Thyroid gland (tissue), 4 donors: ENCODE measurements at places on chromosomes 3 and 15. TPM values are rescaled to one million over a fixed set of nuclear protein-coding genes. Genes with fewer than 3 reads are reported as not detected.

- peaks cover 10% of the 10 kb centered on the region for H3K36me3 ChIP-seq
- H3K27me3 ChIP-seq, result no peaks in the 10 kb centered on the region
- H3K4me3 ChIP-seq, result no peak overlapping the region
- DNase-seq, result no peak
These were observed 3.1 kb downstream of the KLHDC8B start for GRCh38 chr3:49174397-49174985.

The NAALADL2 gene
- total RNA-seq, result 7.6 TPM

- H3K27ac ChIP-seq, result no peak overlapping the region
- H3K4me3 ChIP-seq, result no peak overlapping the region
- no peaks in the 10 kb centered on the region for H3K27me3 ChIP-seq
- no peaks in the 10 kb centered on the region for H3K4me1 ChIP-seq
These were observed 243.8 kb upstream of the TLE3 start for GRCh38 chr15:70341566-70341965.

DNA sequence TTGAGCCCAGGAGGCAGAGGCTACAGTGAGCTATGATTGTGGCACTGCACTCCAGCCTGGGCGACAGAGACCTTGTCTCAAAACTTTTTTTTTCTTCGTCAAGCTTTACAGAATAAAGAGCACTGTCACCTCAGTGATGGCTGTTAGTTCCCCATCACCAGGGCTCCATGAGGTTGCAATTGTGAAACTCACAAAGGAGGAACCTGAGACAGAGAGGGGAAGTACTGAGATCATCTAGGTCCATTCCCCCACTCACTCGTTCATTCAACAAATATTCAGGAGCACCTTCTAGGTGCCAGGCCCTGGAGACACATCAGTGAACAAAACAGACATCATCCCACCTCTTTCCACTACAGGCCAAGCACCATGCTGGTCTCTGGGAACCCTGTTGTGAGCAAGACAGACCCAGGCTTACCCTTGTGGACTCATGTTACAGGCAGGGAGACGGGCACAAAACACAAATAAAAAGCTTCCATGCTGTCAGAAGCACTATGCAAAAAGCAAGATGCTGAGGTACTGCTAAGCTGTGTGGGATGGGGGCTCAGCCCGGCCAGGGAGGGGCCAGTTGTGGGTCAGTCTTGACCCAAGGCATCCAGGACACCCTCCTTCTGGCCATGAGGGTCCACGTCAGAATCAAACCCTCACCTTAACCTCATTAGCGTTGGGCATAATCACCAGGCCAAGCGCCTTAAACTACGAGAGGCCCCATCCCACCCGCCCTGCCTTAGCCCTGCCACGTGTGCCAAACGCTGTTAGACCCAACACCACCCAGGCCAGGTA is 2.1 kb upstream of the RHO start:
- no peaks in the 10 kb centered on the region for H3K27me3 ChIP-seq
- H3K4me1 ChIP-seq, result no peaks in the 10 kb centered on the region
- no peak overlapping the region for H3K27ac ChIP-seq

The CLCN2 gene
- total RNA-seq, result 7.6 TPM

- no peak overlapping the region for H3K27ac ChIP-seq
- no peak for DNase-seq
- no peaks in the 10 kb centered on the region for H3K27me3 ChIP-seq
These were observed 61.9 kb downstream of the BTLA start for GRCh38 chr3:112437146-112438022.

The GOLGA6D gene
- total RNA-seq, result not detected

- DNase-seq, result no peak
- no peak overlapping the region for H3K4me3 ChIP-seq
- H3K27ac ChIP-seq, result no peak overlapping the region
- H3K4me1 ChIP-seq, result peaks cover 12% of the 10 kb centered on the region
These were observed 57.6 kb downstream of the FRMD4B start for GRCh38 chr3:69328103-69328962.

The CRABP1 gene
- 211 TPM for total RNA-seq

The VIPR1 gene
- total RNA-seq, result 117 TPM

DNA sequence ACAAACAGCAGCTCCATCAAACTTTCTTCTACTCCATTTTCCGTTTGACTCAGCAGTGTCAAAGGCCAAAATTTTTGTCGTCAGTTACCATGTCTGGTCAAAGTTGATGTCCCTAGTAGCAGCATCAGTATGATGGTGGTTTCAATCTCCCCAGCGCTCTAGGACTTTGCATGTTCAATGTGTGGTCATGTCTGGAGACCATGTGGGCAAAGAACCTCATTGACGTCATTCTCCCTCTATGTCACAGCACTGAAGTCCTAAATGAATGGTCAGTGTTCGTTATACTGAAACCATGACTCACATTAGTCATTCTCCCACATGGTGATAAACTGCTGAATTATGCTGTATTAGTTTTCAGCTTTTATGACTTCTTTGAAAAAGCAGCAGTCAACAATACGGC is 23.2 kb downstream of the SHC4 start:
- no peak for DNase-seq
- no peaks in the 10 kb centered on the region for H3K27me3 ChIP-seq
- H3K4me3 ChIP-seq, result no peak overlapping the region
- no peak overlapping the region for H3K27ac ChIP-seq

- H3K36me3 ChIP-seq, result no peaks in the 10 kb centered on the region
- no peaks in the 10 kb centered on the region for H3K4me1 ChIP-seq
- DNase-seq, result no peak
- no peaks in the 10 kb centered on the region for H3K27me3 ChIP-seq
These were observed 58.9 kb downstream of the TMCC1 start for GRCh38 chr3:129834580-129834979.

The ITPKA gene
- total RNA-seq, result 1.5 TPM

DNA sequence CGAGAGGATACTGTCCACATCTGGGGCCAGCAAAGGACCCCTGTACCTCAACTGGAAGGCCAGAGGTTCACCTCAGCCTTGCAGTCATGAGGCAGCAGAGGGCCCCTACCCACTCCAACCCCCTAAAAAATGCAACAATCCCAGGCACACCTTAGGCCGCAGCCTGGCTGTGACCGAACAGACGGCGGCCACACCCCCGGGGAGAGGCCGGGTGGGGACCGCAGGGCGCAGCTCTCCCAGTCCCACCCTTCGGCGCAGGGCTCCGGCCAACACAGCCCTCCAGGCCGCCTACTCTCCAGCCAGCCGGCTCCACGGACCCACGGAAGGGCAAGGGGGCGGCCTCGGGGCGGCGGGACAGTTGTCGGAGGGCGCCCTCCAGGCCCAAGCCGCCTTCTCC is 457 bp upstream of the DNAJA4 start:
- peaks cover 13% of the 10 kb centered on the region for H3K4me1 ChIP-seq
- H3K36me3 ChIP-seq, result no peaks in the 10 kb centered on the region
- DNase-seq, result no peak
- H3K27ac ChIP-seq, result no peak overlapping the region
- no peaks in the 10 kb centered on the region for H3K27me3 ChIP-seq

The ARHGAP31 gene
- 78.9 TPM for total RNA-seq

GRCh38 chr3:36871379-36872126 is 73.3 kb downstream of the TRANK1 start:
- H3K27me3 ChIP-seq, result no peaks in the 10 kb centered on the region
- H3K4me3 ChIP-seq, result no peak overlapping the region
- DNase-seq, result no peak
- no peak overlapping the region for H3K27ac ChIP-seq

- H3K4me1 ChIP-seq, result no peaks in the 10 kb centered on the region
- H3K36me3 ChIP-seq, result no peaks in the 10 kb centered on the region
- DNase-seq, result no peak
- H3K4me3 ChIP-seq, result no peak overlapping the region
- H3K27me3 ChIP-seq, result no peaks in the 10 kb centered on the region
- no peak overlapping the region for H3K27ac ChIP-seq
These were observed 271.1 kb downstream of the NTRK3 start for GRCh38 chr15:87985451-87985850.

- H3K27me3 ChIP-seq, result no peaks in the 10 kb centered on the region
- no peak overlapping the region for H3K4me3 ChIP-seq
- H3K27ac ChIP-seq, result no peak overlapping the region
- no peaks in the 10 kb centered on the region for H3K36me3 ChIP-seq
- no peak for DNase-seq
These were observed 19.6 kb downstream of the VGLL4 start for GRCh38 chr3:11624161-11624560.

The RGMA gene
- total RNA-seq, result 10.3 TPM

- H3K36me3 ChIP-seq, result no peaks in the 10 kb centered on the region
- no peak overlapping the region for H3K27ac ChIP-seq
- H3K27me3 ChIP-seq, result no peaks in the 10 kb centered on the region
These were observed 171.4 kb downstream of the GREM1 start for GRCh38 chr15:32889214-32889613.

DNA sequence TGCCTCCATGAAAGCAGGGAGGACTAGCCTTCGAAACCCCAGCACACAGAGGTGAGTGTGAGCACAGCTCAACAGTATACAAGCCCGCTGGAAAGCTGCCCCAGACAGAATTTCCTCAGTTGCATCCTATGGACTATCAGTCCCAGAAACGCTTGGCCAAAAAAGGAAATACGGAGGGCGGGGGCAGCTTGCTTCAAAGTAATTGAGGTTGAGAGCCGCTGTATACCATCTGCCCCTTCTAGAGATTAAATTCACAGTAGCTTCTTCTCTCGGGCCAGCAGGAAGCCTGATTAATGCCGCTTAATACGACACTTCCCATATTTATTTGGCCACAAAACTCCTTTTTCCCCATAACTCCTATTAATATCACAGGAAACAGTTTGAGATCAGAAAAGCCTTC is 88.7 kb downstream of the LIPC start:
- no peak for DNase-seq
- H3K4me3 ChIP-seq, result no peak overlapping the region
- H3K4me1 ChIP-seq, result peaks cover 35% of the 10 kb centered on the region

GRCh38 chr15:64678126-64678819 is 97.1 kb downstream of the RBPMS2 start:
- peaks cover 31% of the 10 kb centered on the region for H3K36me3 ChIP-seq
- no peak for DNase-seq
- H3K27ac ChIP-seq, result no peak overlapping the region
- no peaks in the 10 kb centered on the region for H3K4me1 ChIP-seq

GRCh38 chr3:29324180-29324651 is 43.3 kb downstream of the RBMS3 start:
- H3K27me3 ChIP-seq, result no peaks in the 10 kb centered on the region
- H3K27ac ChIP-seq, result peak overlapping the region; percentile 76
- peak overlapping the region; percentile 6 for H3K4me3 ChIP-seq
- peak; percentile 60 for DNase-seq
- H3K36me3 ChIP-seq, result no peaks in the 10 kb centered on the region

The CYP8B1 gene
- total RNA-seq, result not detected

The ADAMTS7 gene
- 1.8 TPM for total RNA-seq

DNA sequence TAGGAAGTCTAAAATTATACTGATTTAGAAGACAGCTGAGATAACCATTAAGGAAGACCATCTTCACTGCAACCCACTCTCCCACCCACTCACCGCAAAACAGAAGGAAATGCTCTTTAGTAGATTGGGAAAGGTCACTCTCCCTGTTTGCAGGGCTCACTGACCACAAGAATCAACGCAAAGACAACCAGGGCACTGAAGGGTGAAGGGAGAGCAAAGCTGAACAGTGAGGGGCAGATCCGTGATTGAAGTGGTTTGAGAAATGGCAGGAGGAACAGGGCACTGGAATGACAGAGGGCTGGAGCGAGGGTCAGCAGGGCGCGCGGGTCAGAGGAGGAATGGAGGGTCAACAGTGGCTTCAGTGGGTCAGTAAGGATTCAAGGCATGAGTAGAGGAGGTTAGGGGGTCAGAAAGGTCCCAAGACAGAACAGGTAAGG is 520 bp downstream of the MESD start:
- peak overlapping the region; percentile 89 for H3K27ac ChIP-seq
- H3K4me3 ChIP-seq, result peak overlapping the region; percentile 58
- H3K36me3 ChIP-seq, result no peaks in the 10 kb centered on the region
- DNase-seq, result peak; percentile 78
- H3K27me3 ChIP-seq, result no peaks in the 10 kb centered on the region
- H3K4me1 ChIP-seq, result peaks cover 43% of the 10 kb centered on the region

DNA sequence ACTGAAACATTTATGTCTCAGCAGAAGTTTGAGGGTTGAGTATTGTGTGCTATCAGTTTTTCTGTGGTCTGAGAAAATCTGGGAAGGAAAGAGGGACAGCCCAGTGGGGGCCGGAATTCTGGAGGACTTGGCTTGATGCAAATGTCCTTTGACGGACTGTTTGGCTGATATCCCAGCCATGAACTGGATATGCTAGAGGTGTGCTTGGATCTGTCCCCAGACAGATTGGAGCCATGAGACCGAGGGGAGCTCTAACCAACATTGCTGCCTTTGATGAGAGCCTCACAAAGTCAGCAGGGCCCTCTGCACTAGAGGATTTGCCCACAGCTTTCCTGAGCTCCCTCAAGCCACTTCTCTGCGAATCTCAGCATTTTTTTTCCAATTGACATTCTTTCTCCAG is 405.6 kb downstream of the NTRK3 start:
- H3K27ac ChIP-seq, result no peak overlapping the region
- DNase-seq, result no peak
- no peaks in the 10 kb centered on the region for H3K4me1 ChIP-seq
- H3K27me3 ChIP-seq, result no peaks in the 10 kb centered on the region

DNA sequence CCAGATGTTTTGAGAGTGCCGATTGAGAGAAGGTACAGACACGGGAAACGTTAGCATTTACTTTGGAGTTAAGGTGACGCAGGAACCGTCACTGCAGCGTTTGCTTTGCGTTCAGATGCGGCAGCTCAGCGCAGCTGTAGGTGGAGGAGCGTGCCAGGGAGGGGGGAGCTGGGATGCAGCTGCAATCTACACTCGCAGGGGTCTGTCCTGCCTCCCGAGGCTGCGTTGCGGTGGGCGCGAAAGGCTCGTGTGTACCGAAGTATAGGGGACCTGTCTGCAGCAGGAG is 425 bp upstream of the FYTTD1 start:
- H3K4me1 ChIP-seq, result peaks cover 7% of the 10 kb centered on the region
- no peak for DNase-seq
- no peaks in the 10 kb centered on the region for H3K36me3 ChIP-seq
- H3K4me3 ChIP-seq, result peak overlapping the region; percentile 84

GRCh38 chr15:39427705-39428104 is 153.2 kb upstream of the THBS1 start:
- H3K36me3 ChIP-seq, result no peaks in the 10 kb centered on the region
- H3K27ac ChIP-seq, result no peak overlapping the region
- DNase-seq, result no peak

The ZNF619 gene
- 8.2 TPM for total RNA-seq

- H3K27ac ChIP-seq, result no peak overlapping the region
- no peaks in the 10 kb centered on the region for H3K4me1 ChIP-seq
- no peak overlapping the region for H3K4me3 ChIP-seq
- no peak for DNase-seq
These were observed 43.2 kb downstream of the IFT80 start for GRCh38 chr3:160355826-160356225.

DNA sequence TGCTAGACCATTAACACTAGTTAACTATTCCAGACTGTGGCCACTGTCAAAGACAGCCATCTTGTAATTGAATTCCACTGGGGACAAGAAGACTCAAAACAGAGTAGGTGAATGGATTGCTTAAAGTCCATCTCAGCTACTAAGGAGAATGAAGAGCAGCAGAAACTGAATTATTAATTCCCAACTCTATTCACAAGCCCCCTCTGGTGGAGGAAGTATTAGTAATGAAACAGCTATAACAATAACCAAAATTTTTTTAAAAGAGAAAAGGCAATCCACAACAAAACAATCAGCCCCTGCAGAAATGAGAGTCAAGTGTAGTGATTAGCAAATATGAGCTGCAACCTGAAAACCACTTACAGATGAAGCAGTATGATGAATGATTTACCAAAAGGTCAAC is 302.8 kb downstream of the FHIT start:
- no peaks in the 10 kb centered on the region for H3K27me3 ChIP-seq
- no peak overlapping the region for H3K27ac ChIP-seq
- H3K36me3 ChIP-seq, result no peaks in the 10 kb centered on the region

The SENP7 gene
- total RNA-seq, result 32.6 TPM
